Activated CD4-positive, alpha-beta T cell treated with anti-CD3 and anti-CD28 coated beads, Interleukin-2, amount 50 U/mL, for 16 hours (primary cell): ENCODE measurements at places on chromosomes 1 and 21.

- no peak for DNase-seq
Observed at GRCh38 chr21:42012344-42012743, 2.2 kb upstream of the ZBTB21 start.

DNA sequence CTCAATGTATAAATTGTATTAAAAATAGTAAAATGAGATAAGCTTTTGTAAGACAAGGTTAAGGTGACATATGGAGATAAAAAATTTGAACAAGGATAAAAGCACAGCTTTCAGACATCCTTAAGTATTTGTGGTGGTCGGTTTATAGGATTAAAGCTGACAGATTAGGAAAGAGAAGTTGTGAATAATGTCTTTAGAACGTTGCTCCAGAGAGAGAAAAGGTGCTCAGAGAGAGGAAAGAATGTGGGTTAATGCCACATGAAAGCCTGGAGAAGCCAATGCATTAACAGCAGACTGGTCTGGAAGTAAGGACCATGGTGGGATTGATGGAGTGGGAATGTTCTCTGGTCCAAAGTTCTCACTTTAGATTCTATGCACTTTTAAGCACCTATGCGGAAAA is 44.8 kb downstream of the ATP6V1G3 start:
- no peak for DNase-seq

DNA sequence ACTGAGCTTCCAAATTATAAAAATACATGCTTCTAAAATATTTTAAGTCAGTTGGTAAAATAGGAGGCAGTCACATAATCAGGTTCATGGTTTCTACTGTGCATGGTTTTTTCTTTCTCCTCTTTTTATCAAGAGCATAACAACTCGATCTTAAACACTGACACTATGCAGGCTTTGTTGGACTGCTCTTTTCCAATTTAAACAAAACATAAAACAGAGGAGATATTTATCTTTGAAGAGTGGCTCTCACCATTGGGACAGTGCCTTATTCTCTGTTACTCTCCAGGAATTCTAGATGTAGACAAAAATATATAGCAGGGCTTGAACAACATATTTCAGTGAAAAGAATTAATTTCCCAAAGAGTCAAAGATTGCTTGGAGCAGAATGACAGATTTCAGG is 883.5 kb upstream of the ADGRL2 start:
- DNase-seq: no peak

DNA sequence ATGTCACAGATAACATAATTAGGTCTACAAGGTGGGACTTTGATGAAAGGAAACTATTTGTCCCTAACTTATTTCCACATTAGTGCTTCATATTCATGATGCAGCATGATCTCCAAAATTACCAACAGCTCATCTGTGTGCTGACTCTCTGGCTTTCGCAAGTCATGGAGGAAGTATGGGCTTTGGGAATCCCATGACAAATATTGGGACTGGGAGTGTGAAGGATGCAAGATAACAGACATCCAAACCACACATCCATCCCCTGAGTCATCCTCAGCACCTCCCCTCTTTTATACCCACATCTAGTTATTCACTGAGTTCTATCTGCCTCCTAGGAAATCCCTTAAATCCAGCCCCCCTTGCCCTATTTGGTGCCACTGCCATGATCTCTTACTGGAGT is 102.8 kb upstream of the COL24A1 start:
- DNase-seq: no peak

- no peak for DNase-seq
Observed at GRCh38 chr21:32807717-32808380, 36.3 kb upstream of the PAXBP1 start.

DNA sequence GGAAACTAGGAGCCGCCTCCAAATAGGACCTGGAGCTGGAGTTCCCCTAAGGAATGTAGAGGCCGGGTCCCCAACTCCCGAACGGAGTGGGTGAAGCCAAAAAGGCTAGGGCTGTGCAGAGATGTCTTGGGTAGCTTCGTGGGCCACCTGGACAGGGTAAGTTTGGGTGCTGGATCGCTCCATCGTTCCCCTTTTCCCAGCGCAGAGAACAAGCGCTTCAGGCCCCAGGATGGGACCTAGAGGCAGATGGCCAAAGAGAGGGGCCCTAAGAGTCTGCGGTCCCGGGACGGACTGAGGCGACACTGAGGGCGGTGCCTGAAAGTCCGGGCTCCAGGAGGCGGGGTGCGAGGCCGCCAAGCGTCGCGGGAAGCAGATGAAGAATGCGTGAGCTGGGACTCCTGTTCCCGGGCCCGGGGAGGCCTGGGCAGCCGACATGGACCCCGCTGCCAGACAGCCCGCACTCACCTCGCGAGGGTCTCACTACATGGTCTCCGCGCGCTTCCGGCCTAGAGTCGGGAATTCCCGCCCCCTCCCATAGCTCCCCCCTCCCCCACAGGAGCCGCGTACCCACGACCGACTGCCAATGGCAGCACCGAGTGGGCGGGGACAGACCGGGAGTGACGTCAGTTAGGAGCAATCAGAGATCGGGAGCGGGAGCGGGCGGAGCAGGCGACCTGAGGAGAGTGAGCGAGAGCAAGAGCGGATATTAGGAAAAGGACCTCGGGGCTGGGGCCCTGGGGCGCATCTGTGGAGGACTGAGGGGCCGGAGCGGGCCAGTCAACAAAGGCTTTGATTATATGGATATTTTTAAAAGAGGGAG is at the start of gene SLC39A1:
Gene SLC39A1, minus strand, starts transcription at position 508 of the 820 bp plus-strand sequence. CDS start 822 bp downstream, outside the sequence.
- peak; percentile 97 for DNase-seq

DNA sequence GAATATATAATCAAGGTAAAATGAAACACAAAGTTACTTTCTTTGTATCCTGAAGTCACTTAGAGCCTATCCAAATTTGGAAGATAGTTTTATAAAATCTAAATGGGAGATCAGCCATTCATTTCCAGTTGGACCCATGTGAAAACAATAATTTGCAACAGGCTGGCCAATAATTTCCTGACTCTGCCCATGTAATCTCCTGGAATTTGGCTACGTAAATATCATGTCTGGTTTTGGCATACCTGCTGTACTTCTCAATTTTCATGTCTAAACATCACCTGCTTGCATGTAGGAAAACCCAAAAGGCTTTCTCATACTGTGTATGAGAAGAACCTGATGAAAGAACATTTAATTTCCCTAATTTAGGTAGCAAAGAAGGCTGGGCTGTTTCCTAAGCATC is 7.7 kb upstream of the CYP4Z1 start:
- DNase-seq: no peak

DNA sequence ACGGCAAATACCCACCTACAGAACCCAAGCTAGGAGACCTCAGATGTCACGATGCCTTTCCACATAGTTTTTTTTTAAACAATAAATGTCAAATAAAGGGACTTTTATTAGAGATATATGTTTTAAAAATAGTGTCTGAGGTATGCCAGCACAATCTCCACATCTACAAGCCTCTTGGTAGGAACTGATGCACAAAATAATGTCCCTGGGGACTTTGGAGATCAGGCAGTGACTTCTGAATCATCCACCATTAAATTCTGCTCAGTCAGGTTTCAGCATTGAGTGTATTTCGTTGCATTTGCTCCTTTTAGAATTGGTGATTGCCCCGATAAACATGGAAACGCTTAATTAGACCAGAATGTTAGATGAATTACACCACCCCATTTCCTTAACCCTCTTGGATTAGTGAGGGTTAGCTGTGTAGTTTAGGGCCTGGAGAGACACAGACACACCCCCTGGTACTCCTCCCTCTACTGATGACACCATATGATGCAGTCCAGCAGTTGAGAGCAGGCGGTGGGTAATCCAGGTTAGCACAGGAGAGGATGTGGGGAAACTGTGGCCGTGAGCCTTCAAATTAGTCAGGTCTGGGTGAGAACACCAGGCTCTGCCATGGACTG is 33.6 kb downstream of the LGR6 start:
- peak; percentile 12 for DNase-seq

DNA sequence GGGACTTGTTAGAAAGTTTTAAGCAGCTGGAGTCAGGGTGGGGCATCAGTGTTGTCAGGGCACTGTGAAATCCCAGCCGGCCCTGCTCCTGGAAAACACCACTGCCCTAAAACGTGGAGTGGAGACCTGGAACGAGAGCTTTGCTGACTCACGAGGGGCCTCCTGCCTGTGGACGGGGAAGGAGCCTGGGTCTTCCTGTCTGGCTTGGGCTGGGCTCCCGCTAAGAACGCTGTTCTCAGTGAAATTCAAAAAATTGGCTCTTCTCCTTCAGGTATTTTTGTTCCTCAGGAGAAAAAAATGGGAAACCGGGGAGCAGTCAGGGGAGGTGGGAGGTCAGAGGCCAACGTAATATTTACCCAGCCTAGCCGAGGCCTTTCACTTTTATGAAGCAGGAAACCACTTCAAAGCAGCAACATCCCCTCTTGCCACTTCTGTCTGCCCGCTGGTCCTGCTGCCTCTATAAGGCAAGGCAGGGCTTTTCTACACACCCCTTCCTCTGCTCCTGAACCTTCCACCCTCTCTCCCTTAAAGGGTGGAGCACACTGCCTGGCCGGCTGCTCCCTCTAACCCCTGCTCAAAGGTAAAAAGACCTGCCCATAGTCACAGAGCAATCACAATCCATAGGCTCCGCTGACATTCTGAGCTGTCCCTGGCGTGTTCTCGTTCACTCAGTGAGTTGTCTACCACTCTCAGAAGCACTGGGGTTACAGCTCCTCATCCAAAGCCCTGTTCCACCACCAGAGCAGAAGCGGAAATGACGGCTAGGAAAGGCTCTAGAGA is 8.0 kb downstream of the PLXNA2 start:
- DNase-seq: peak; percentile 28

DNA sequence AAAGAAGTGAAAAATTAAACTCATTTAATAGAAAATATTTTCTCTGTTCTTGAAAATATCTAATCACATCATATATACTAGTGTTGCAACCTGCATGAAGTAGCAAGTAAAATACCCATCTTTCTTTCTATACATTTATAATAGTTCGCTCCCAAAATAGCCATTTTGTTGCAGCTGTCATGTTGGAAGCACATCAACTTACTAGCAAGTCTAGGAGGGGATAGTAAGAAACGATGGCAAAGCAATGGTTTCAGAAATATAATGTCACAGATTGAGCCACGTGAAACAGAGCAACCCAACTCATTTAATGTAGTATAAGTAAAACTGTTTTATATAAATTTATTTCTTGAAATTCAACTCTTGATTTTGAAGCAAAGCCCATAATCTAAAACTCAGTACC is 521.8 kb downstream of the LRRIQ3 start:
- no peak for DNase-seq

DNA sequence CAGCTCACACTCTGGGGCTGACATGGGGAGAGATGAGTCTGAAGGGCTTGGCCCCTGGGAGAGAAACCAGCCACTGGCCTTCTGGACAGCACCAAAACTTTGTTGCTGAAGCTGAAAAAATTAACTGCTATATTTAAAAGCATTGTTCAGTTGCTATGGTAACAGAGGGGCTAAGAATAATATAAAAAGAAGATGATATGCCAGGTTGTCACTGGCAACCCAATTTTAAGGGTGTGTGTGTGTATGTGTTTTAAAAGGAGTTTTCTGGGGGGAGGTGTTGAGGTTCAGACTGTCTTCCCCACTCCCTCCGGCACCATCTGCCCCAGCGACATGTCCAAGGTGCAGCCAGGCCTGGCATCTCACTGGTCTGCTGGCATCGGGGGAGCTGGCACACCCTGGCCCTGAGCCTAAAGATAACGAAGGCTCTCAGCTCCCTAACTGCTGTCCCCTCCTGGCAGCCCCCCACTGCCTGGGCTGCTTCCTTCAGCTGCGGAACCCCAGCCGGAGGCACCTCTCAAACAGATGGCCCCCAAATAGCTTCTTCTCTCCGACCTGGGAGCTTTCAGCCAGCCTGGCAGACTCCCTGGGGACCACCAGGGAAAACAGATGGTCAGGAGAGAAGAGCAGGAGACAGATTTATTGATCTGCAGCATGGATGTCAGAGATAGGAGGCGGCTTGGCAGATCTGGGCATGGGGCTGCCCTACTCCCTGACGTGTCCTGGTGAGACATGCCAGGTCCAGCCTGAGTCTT is 203.9 kb downstream of the HIVEP3 start:
- no peak for DNase-seq

GRCh38 chr1:203992440-203992839 is 80.5 kb upstream of the SOX13 start:
- DNase-seq: no peak

GRCh38 chr1:33653226-33653625 is 180.8 kb downstream of the ZSCAN20 start:
- DNase-seq: no peak

- peak; percentile 16 for DNase-seq
Observed at GRCh38 chr1:25711555-25712298, 88.3 kb upstream of the SELENON start.

GRCh38 chr1:165632491-165632890 is 1.5 kb downstream of the MGST3 start:
- no peak for DNase-seq

DNA sequence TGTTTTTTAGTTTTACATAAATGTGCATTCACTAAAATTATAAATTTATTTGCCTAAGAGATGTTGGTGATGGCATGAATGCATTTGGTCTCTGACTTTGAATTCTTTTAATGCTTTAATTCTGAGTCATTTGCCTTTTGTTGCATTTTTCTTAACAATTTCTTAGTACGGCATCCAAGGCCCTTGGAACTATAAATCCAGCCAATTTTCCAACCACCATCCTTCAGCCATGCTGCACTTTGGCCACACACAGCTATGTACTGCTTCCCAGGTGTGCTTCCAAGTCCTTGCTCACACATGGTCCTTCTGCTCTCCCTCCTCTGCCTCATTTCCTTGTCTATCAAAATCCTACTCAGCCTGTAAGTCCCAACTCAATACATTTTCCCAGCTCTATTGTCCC is 161.0 kb downstream of the DHRS3 start:
- DNase-seq: no peak

- no peak for DNase-seq
Observed at GRCh38 chr21:45460011-45460565, 55.1 kb downstream of the COL18A1 start.

DNA sequence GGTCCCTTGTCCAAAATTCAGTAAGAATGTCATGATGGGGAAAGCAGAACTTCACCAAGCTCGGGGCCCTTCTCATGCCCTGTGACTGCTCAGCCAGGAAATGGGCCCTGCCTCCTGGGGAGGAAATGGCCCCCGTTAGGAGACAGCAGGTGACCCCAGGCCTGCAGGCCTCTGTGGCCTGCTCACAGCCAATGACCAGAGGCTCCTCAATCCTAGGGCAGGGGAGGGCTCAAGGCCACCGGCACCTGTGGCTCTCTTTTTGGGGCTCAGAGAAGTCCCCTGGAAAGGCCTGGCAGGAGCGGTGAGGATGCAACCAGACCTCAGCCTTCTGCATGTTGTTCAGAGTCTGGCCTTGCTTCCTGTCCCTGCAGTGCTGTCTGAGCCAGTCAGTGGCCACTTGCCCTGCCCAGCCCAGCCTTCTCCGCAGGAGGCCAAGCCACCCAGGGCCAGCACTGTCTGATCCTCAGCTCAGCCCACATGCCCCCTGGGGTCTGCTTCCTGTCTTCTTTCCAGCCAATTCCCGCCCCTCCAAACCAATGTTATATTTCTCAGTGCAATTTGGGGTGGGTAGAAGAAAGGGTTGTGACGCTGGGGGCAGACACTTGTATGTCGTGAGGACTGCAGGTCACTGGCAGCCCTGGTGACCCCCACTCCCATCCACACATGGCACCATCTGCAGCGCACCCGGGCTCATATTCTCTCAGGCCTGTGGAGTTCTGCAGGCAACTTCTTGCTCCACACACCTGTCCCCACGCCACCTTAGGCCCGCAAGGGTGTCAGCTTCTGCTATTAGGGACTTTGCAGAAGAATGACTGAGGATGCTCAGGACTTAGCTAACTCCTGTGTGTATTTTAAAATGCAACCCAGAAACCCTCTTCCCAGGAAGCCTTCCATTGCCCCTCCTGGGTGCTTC is 83.6 kb downstream of the ITPKB start:
- DNase-seq: no peak
